ENCODE measurements at places on chromosomes 11 and 22.

- no peak for DNase-seq
Measured at GRCh38 chr11:95706974-95707387, 82.6 kb downstream of the FAM76B start.

DNA sequence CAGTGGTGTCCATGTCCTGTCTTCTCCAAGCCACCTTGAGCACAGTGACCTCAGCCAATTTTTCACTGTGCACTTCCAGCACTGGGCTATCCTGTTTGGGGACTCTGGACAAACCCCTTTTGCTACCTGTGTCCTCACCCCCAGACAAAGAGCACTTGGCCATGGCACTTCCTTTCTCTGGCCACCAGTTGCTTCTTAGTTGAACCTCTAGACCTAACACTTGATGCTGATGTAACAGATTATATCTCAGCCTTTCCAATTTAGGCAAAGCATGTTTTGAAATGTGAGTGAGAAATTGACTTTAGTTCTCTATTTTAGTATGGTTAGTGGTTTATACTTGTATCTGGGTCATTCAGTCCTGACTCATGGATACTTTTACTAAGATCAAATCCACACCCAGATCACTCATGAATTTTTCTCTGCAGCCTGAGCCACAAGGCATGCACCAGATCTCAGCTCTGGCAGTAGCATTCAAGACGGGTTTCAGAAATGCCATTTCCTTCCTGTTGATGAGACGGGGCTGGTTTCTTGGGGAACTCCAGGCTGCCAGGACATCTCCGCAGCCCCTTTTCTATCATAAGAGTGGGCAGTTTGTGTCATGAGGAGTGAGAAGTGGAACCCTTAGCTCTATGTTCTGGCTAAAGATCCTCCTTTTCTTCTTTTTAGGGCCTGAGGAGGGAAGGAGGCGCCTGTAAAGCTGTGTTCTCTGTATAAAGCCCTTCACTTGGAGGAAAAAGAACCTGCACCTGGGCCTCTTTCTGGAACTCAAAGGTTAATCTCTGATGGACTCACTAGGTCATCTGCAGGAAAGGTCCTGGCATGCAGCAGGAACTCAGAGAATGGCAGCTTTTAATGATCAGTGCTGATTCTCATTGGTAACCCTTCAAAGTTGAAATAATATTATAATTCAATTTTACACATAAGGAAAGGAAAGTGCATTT, 185.6 kb upstream of the TENM4 start:
- DNase-seq = no peak

DNA sequence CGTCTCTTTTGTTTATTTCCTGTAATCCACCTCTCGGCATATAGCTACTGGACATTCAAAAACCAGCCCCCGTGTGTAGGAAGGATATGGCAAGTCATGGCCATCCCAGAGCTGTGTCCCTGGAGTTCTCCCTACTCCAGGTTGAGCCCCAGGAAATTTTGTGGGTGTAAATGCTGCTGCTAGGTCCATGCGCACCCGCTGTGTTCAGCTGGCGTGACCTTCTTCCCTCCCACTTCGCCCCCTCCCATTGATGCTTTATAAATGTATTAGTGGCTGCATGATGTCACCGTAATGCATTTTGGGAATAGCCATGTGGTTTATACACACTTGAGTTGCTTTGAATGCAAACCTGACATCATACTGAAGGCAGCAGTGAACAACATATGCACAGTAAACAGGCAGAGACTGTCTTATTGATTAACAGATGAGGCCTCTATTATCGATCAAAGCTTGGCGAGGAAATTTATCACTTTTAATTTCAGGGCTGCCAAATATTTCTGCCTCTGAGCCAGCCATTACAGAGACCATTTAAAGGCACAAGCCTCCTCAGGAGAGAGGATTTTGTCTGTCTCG, 113.6 kb upstream of the NNMT start:
- no peak for DNase-seq

GRCh38 chr11:130437848-130438247, 9.4 kb upstream of the ADAMTS8 start:
- no peak for DNase-seq

DNA sequence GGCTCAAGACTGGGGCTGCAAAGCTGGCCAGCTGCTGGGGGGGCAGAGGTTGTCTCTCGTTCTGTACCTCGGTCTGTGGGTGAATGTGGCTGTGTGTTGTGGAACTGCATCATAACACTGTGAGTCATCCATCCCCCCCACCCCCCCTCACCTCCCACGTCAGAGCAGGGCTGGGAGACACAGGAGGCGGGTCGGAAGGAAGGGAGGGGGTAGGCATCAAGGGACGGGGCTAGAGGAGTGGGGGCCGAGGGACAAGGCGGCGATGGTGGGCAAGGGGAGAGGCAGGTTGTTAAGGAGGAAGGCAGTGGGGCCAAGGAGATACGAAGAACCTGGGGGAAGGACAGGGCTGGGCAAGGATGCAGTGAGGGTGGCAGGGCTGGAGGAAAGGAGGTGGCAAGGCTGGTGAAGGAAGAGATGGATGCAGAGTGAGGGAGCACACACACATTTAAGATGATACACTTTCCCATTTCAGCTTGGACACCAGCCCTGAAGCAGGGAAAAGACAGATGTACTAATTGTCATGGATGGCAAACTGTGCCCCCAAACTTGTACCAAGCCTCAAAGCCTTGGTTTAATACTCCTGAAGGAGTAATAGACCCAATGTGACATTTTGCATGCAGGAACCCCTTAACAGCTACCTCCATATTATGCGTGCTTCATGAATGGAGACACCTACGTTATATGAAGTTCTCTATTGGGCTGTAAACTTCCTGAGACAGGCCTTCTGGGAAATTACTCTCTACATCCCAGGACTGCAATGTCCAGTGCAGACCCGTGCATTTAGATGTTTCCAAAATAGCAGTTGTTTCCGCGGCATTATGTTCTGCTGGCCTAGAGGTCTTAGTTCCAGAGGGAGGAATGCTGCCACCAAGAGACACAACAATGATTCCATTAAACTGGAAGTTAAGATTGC, at the start of gene YPEL4:
TSS of gene YPEL4 (minus strand) at position 87 of the 913 bp plus-strand sequence. CDS start 2,805 bp downstream, outside the sequence.
- no peak for DNase-seq

- DNase-seq = no peak
Measured at GRCh38 chr11:57905439-57905838, 118.2 kb upstream of the OR9Q1 start.

DNA sequence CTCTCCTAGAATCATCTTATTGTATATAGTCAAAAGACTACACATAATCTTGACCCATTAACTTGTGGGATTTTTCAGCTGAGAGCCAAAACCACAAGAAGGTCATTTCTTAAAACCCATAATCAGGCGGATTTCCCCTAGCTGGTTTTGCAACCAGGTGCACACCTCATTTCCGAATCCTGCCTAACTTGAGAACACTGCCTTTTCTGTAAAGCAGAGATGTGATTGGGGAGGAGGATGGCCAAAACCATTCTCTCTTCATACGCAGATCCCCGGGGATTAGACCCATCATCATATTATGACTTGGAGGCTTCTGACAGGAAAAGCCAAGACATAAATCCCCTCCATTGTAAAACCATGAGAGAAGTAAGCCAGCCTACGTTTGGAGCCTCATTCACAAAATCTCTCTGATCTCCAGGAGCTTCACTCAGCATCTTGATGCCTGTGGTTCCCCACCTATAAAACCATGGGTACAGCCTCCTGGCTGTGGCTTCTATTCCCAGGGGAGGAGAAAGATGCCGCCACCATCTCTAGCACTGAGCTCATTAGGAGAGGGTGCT, 191.3 kb downstream of the KIF18A start:
- no peak for DNase-seq

GRCh38 chr11:108025387-108026080, 16.8 kb downstream of the CUL5 start:
- no peak for DNase-seq

DNA sequence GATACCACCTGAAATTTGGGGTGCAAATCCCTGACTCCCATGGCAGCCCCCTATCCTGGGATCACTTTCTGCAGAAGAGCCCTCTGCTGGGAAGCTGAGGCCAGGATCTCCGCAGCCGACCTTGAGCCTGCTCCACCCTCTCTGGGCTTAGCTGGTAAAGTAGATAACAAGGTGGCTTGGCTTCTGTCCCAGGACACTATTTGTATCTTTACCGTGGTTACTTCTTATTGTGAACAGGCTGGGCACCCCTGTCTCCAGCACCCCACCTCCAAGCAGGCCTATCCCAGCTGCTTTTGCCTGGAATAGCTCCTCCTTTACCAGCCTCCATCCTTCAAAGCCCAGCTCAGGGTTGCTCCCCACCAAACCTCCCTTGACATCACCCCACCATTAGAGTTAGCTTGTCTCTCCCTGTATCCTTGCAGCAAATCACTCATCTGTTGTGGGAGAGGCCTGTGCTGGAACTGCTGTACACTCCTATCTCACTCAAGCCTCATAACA, 35.2 kb upstream of the P2RY2 start:
- no peak for DNase-seq

DNA sequence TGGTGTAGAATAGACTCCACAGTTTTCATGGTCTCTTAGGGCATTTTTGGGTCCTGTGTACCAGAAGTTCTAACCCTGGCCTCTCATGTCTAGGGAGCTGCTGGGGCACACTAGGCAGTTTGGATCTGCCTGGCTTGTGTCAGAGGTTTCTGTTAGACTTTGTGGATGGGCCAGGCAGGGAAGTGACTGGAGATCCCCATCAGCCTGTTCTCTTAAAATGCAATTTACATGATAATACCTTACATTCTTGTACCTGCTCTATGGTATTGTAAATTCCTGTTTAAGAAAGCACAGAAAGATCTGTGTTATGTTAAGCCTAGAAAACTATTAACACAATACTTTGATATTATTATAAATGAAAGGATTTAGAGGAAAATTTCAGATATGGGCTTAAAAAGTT, 104.0 kb downstream of the ARHGAP42 start:
- no peak for DNase-seq

DNA sequence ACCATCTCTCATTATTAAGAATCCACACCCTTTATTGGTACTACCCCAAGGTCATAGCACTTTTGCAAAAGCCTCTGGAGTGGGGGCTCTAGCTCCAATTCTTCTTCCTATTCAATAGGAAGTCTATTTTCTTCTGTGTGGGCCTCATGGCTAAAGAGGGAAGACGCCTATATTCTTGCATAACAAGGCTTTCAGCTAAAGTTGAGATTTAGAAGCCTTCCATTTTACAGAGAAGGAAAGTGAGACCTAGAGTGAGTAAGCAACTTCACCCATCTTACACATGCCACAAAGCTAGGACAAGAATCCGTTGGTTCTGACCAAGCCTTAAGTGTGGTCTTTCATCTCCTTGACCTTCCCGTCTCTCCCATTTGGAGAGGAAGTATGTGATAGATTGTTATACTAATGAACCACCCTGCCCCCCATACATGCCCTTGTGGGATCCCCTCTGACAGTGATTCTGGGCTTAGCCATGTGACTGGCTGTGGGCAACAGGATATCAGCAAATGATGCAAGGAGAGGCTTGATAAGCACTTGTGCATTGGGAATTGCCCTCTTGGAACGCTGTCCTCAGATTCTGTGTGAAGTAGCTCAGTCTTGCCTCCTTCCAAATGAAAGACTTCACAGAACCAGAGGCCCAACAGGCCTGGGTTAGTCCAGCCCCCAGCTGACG, 12.3 kb downstream of the BACE1 start:
- no peak for DNase-seq

DNA sequence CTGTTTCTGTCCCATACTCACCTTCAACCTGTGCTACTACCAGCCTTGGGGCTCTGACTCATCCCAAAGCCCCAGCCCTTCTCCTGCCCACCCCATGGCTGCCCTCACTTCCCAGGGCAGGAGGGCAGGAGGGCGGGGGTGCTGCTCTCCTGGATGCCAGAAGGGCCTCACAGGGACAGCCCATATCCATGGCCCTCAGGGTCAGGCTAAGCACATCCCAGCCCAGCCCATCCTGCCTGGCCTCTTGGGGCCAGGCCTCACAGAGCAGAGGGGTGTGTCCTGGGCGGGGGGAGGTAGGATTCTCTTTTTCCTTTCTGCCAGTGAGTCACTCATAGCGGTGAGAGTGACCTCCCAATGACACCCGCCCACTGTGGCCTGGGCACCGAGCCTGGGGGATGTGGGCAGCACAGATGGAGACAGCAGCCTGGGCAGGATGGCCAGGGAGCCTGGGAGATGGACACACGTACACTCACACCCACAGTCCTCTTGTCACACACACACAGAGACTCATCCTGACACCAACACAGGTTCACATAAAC, 2.4 kb downstream of the LTBP3 start:
- no peak for DNase-seq

GRCh38 chr11:71388637-71389235, 59.5 kb downstream of the DHCR7 start:
- DNase-seq = no peak

DNA sequence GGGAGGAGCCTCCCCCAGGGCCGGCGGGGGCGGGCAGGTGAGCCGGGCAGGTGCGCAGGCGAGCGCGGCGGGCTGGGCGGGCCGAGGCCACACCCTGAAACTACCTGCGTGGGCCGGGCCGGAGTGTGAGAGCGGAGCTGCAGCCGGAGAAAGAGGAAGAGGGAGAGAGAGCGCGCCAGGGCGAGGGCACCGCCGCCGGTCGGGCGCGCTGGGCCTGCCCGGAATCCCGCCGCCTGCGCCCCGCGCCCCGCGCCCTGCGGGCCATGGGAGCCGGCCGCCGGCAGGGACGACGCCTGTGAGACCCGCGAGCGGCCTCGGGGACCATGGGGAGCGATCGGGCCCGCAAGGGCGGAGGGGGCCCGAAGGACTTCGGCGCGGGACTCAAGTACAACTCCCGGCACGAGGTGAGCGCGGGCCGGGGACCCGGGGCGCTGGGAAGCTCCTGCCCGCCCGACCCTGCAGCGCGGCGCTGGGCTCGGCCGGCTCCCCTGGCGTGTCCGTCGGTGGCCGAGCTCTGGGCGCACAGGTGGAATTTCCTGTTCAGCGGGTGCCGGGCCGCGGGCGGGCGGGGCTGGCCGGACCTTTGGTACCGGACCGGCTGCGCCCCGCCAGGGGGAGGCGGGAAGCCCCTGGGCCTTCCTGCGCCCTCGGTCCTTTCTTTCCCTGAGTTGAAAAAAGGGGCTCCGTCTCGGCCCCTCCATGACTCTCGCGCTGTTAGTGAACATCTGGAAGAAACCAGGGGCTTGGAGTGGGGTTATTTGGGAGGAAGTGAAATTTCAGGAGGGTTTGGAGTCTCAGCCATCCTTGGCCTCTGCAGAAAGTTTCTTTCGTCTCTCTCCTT, at the start of gene ST14:
TSS of gene ST14 (plus strand) at position 126 of the 841 bp plus-strand sequence. CDS start at position 324, 198 bp downstream.
- peak; percentile 76 for DNase-seq

GRCh38 chr11:2593393-2593950, 106.3 kb downstream of the KCNQ1OT1 start:
- DNase-seq = no peak

DNA sequence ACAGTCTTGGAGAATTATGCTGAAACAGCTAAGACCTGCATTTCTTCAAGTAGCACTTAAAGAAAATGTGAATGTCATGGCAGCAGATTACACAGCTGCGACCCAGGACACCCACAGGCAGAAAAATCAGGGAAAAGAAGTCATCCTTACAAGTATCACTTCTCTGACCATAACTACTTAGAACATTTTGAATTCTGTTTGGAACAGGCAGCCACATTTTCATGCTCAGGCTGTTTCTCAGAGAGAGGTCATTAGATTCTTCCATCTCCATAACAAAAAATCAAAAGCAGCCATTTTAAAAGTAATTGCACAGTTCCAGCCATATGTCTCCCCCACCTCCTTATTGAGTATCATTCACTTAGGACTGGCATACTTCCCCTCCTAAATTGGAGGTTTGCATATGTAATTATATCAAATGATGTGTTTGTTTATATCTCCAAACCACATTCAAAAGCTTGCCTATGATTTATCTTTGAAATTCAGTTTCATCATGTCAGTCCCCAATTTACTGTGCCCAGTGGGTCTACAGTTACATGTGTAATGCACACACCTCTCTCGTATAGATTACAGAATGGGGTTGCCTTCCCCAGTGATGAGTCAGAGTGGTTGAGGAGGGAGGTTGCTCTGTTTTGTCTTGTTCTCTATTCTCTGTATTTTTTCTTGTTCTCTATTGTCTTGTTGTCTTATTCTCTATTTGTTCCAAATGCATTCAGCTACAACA, 276.5 kb upstream of the MTNR1B start:
- DNase-seq = no peak
